ENCODE measurements at places on chromosomes 3 and 15.
A peak's percentile ranks its signal among the peaks of the same experiment; 100 is the strongest.

DNA sequence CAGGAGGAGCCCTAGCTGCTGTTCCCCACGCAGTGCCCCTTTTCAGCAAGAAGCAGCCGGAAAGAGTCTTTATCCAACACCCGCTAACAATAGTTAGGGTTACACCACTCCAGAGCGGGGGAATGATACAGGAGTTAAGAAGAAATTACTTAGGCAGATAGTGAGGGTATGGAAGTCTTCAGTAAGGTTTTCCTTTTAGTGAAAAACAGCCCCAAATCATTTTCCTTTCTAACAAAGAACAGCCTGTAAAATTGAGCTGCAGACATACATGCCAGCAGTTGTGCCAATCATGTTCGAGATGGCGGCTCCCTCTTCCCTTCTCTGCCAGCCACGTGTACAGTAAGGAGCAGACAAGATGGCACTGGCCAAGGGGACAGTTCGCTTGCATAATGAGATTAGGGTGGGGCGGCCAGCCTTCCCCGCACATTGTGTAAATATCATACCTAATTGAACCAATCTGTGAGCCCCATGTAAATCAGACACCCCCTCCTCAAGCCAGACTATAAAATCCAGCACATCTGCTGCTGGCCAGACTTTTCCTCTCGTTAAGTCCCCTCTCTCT lies 18.5 kb upstream of the SENP5 start:
- DNase-seq: no peak

- DNase-seq: peak; percentile 90
Observed at GRCh38 chr3:142259359-142259758, 34.0 kb upstream of the GK5 start.

DNA sequence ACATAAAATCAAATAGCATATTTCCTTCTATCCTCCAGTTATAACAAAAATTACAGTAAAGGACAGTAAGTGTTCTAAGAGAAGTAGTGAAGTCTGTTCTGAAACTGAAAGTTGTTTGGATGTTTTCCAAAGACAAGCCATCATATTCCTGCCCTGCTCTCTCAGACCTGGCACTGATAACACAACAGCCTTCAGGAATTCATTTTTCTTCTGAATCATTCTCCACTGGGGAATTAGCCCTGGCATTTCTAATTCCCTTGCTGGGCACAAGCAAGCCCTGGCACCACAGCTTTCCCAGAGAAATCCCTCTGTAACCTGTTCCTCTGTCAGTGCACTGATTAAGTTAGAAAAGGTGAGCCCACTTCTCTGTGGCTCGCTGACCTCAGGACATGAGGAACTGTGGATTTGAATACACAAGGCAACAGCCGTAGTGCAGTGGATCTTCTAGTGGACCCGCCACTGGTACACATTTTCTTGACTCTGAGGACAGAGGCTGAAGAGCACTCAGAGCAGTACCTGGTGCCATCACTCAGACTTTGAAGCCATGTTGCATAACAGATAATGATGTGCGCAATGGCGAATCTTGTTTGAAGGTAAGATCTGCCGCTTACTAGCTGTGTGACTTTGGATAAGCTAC lies 61.6 kb downstream of the WWTR1 start:
- no peak for DNase-seq

GRCh38 chr3:110598847-110599490 lies 472.6 kb upstream of the NECTIN3 start:
- no peak for DNase-seq

DNA sequence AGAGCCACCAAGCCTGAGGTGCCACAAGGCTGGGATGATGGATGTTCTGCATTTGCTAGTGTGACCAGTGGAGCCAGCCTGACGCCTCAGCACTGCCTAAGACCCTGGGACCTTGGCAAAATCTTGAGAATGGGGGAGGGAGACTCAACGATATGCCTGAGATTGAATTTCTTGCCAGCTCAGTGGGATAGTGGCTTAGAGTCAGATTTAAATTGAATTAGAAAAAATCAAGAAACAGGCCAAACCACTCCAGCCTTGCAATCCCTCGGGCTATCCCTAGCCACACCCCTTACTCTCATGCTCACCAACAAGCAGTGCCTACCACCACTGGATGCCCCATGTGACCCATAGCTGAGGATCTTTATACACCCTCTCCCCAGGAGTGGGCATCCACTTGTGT lies 18.7 kb upstream of the PDE8A start:
- no peak for DNase-seq

GRCh38 chr15:74470631-74471395 lies 9.9 kb upstream of the UBL7 start:
- no peak for DNase-seq

- no peak for DNase-seq
Observed at GRCh38 chr3:61005591-61005990, 245.7 kb downstream of the FHIT start.

DNA sequence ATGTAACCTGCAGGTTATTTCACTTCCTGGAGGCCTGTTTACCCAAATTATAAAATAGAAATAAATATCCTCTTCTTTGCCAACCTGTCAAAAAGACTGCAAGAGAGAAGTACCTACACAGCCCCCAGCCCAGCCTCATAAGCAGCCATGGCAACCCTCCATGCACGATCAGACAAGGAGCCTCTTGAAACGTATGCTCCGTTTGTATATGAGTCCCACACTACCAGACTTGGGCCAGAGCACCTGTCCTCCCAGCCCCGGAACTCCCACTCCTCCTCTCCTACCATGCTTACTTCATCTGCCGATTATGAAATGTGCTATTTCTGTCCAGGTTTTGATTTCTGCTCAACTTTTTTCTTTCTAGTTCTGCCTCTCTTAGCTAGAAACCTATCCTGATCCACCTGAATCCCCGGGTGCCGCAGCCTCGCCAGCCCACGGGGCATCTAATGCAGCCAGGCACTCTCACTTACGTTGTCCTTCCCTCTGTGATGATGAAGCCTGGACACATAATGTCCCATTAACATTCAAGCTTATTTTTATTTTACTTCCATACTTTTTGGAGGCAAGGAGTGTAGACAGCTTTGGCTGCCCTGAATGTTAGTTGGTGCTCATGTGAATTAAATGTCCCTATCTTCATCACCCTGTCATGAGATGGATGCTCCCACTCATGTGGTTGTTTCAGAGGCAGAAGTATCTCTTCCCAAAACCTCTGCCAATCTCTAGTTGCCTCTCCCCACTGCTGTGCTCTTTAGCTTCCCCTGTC lies 73.8 kb downstream of the MB21D2 start:
- DNase-seq: no peak

DNA sequence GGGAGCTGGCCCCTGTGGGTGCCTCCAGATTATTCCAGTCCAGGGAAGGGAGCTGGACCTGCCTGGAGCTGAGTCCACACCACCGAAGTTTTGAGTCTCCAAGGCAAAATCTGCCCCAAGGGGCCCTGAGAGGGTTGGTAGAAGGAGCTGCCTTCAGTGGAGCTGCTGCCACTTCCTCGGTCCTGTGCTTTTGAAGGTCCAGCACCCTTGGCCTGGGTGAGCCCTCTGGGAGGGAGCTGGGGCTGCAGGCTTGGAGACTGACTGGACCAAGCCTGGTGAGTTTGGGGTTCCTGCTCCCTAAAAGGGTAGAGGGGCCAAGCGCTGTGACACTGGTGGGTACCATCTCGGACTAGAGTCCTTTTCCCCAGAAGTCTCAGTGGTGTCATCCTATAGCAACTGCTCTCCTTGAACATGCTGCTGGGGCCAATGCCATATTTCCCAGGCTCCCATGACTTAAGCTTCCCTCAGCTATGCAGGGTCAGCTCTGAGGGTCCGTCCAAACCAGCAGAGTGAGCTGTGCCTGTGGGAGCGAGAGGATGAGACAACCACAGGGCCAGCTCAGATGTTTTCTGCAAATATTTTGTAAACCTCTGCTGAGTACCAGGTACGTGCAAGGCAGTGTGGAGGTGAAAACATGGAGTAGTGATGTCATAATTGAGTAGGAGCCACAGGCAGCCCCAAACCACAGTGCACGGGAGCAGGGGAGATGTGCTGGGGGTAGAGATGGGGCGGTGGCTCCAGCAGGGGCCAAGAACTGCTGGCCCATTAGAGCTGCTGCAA lies 96.0 kb downstream of the ABHD5 start:
- DNase-seq: no peak

DNA sequence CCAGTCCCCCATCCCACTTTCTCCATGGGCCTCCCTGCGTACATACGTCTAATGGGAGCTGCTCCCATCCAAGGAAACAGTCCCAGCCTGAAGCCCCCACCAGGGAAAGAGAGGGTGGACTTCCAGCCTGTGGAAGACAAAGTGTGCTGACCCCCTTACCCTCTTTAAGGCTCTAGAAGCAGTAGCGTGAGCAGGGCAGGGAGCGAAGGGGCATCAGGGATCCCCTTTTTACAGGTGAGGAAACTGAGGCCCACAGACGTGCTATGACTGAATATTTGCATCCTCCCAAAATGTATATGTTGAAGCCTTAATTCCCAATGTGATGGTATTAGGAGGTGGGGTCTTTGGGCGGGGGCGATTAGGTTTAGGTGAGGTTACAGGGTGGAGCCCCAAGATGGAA lies 83.4 kb downstream of the TOP2B start:
- DNase-seq: no peak

GRCh38 chr15:67409175-67409574 lies 111.8 kb upstream of the C15orf61 start:
- peak; percentile 59 for DNase-seq

DNA sequence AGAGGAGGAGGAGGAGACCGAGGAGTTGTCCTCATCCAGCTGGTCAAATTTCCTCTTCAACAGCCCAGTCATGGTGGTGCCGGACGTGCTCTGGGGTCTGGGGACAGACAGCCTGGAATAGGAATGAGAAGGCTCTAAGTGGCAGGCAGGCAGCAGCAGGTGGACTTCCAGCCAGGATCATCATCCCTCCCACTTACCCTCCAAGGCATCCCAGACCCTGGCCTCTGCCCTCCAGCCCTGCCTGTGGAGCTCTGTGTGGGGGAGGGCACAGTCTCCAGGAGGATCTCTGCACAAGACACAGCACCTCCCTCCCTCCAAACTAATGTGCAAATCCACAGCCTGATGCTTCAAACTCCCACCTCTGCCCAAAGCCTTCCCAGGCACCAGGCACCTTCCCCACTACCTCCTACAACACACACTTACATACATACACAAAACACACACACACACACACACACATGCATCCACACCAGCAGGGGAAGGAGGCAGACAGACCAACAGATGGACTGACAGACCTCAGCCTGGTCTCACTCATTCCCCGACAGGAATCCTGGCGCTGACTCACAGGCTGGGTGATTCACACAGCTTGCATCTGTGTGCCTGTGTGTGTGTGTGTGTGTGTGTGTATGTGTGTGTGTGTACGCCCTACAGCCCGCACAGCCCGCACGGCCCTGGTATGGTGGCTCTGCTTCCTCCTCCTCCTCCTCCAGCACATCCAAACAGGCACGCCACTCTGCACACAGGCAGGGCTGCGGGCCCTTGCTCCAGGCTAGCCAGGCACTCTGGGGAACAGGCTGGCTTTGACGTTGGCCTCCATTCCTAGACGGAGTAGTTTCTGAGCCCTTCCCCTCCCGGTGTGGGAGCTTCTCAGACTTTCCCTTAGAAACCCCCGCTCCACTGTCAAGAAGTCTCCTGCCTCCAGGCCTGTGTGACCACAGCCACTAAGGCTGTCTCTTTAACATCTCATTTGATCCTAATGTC lies 6.5 kb downstream of the CSRNP1 start:
- no peak for DNase-seq

- DNase-seq: no peak
Observed at GRCh38 chr3:46709721-46710120, 7.9 kb downstream of the PRSS50 start.

GRCh38 chr3:127427156-127427555 lies 139.3 kb upstream of the PRR20G start:
- no peak for DNase-seq

DNA sequence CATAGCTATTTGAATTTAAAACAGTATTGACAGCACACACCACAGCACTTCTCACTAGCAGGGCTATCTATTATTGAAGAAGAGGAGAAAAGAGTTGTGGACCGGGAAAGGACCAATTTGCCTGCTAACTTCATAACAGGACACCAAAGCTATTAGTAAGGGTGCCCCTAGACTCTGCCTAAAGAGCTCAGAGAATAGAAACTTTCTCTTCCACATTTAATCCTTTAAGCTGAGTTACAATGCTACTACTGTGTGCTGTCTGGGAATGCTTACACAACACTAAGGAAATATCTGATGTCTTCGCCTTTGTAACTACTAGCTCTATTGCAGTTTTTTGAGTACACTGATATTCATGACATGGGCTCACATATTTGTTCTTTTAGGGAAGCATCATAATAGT lies 13.5 kb upstream of the AADAC start:
- DNase-seq: peak; percentile 59

DNA sequence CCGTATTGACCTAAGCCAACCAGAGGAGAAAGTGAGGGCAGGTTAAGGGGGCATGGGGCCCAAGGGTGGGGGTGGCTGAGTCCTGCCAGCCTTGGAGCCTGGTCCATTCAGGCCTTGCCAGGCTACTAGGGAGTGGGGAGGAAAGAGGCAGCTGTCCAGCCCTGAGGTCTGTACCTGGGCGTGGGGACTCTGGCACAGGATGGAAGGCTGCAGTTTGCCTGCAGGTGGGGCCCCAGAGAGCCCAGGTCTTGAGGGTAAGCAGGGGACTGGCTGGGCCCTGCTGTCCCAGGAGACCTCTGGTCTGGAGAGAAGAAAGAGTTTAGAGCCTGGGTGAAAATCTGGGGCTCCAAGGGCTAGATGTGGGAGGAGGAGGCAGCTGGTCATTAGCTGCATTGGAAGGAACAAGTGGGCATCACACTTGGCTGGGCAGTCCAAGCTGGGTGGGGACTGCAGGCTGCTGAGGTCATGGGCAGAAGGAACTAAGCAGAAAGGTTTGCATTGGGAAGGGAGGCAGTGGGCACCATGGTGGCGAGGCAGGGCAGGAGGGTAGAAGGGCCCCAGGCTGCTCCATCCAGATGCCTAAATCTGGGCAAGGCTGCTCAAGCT lies 108.4 kb downstream of the OXNAD1 start:
- no peak for DNase-seq

DNA sequence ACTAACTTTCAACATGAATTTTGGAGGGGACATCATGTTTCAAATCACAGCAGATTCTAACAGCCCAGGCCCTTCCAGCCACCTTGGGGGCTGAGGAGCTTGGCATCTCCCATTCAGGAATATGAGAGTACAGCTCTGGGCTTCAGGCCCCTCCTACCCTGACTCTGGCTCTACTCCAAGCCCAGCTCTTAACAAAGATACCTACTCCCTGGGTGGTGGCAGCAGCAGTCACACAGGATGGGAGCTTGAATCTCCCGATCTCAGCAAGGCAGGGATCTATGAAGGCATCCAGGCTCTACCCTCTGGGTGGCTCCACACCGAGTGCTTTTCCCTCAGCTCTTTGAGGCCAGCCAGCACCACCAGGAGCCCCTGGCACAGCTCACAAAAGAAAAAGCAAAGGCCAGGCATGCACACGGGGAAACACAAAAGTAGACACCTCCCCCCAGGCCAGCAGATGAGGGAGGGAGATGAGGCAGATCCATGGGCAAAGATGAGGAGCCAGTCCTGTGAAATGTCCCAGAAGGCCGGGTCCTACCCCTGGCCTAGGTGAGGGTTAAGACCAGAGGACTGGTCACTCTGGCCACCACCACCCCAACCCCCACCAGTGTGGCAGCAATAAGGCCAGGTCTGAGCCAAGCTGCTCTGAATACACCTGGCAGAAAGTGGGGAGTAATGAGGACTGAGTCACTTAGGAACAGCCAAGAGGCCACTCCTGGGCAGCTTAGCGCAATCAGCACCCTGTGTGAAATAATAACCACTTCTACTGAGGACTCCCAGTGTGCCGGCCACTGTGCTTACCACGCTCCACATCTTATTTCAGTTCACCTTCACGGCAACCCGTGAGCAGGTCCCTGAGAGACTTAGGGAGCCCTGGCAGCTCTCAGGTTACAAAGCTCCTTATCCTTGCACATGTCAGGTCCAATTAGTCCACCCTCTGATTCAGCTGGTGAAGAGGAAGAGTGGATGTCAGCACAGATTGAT lies 24.3 kb downstream of the PLA2G4F start:
- peak; percentile 72 for DNase-seq
